ENCODE measurements at places on chromosomes 7 and 10.

- DNase-seq = peak; percentile 81
Observed at GRCh38 chr7:584122-584465, 64.4 kb upstream of the PDGFA start.

- no peak for DNase-seq
Observed at GRCh38 chr7:77222819-77223218, 23.2 kb upstream of the FGL2 start.

- no peak for DNase-seq
Observed at GRCh38 chr7:134549366-134549765, 456 bp downstream of the AKR1B15 start.

DNA sequence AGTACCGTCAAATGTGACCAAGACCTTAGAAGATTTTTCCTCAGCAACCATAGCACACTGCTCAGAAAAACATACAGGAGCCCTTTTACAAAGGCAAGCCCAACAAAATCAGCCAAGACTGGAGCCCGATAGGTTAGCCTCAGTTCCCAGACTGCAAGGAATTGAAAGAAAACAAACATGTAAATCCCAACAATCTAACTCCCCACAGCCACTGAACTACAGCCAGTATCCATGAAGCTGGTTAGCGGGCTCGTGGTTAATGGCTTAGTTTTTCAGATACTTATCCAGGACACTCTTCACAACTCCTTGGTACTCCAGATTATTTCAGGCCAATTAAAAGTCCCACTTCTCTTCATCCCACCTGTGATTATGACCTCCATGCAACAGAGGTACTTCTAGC, 201.6 kb downstream of the IPMK start:
- DNase-seq = no peak

DNA sequence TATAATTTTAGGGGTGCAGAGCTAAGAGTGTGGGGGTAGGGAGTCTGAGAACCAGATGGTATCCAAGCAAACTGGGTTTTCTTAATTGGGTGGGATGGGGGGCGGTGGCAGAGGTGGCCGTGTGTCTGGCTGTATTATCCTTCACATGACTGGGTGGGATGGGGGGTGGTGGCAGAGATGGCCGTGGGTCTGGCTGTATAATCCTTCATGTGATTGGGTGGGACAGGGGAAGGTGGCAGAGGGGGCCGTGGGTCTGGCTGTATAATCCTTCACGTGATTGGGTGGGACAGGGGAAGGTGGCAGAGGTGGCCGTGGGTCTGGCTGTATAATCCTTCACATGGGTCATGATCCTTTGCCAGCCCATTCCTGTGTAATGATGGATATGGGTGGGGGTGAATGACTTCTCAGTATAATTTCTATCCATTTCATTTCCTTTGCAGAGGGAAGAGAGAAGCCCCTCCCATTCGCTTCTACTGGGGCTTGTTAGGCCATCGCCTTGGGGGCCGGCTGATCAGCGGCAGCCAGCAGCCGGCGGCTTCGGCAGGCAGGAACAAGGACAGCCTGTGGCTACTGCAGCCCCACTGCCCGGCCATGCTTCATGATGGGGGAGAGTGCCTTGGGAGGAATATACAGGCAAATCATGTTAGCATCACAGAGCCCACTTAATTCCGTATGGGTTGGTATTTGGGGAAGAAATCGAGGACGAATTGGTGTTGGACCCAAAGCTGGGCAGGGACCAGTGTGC, 179.6 kb upstream of the MKI67 start:
- no peak for DNase-seq

GRCh38 chr10:113069595-113069994, 119.5 kb downstream of the TCF7L2 start:
- no peak for DNase-seq

DNA sequence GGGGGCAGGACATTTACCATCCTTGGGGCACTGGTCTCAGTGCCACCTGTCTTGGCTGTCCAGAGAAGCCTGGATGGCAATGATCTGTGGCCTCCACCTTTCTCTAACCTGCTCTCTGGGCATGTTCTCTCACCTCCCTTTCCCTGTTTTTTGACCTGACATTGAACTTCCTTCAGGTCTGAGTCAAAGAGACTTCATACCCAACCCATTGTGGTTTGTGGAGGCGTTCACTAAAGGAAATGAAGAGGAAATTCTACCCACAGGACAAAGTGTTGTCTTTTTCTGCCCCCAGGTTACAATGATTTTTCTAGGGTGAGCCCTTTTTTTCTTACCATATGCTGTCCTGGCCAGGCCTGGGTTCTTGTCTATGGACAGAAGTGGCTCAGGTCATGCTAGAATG, 76.6 kb downstream of the CYP26A1 start:
- DNase-seq = peak; percentile 7

- no peak for DNase-seq
Observed at GRCh38 chr10:121627876-121628581, 29.8 kb upstream of the FGFR2 start.

GRCh38 chr7:70353330-70353945, 755.2 kb downstream of the AUTS2 start:
- DNase-seq = no peak

DNA sequence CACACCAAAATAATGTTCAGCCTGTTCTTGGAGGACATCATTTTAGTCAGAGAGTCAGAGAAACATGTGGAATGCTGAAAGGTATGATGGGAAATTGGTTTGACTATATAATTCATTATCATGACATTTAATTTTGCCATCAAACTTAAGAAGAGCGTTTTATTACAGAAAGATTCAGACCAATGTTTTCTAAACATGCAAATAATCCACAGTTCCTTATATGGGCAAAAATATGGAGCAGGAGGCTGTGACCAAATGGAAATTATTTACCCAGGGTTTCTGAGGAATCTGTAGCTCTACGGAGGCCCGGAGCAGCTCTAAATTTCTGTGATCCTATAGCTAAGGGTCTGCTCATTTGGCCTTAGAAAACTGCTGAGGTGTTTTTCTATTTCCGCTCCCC, 33.2 kb downstream of the LAMB4 start:
- no peak for DNase-seq

DNA sequence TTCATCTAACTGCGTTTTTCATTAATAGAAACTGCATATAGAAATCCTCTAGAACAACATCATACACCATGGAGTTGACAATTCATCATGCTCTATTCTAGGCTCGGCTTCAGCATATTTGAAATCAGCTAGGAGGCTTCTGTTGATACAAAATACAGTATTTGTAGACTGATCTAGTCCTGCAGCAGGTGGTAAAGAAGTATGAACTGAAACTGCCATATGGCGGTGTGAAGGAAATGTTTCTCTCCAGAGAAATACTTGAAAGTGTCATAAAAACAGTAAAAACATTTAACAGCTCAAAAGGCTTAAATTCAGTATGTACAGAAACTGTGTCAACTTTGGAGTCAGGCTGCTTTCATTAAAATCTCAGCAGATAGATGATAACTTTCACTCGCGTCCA, 32.0 kb upstream of the MYO3A start:
- DNase-seq = no peak

DNA sequence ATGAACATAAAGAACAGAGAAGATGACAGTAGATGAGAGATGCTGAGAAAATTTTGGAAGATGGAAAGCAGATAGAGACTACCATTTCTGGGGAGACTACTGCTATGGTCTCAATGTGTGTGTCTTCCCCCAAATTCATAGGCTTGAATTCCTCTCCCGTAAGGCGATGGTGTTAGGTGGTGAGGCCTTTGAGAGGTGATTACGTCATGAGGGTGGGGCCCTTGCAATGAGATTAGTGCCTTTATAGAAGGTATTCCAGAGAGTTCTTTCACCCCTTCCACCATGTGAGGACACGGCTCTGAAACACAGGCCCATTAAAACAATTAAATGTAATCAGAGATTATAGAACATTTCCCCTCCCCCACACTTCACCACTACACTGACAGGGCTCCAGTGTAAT, 23.9 kb downstream of the CARD11 start:
- no peak for DNase-seq
